Psoas muscle (tissue), 8 donors: ENCODE measurements at places on chromosomes 16 and 17. TPM values are rescaled to one million over a fixed set of nuclear protein-coding genes. Genes with fewer than 3 reads are reported as not detected.

DNA sequence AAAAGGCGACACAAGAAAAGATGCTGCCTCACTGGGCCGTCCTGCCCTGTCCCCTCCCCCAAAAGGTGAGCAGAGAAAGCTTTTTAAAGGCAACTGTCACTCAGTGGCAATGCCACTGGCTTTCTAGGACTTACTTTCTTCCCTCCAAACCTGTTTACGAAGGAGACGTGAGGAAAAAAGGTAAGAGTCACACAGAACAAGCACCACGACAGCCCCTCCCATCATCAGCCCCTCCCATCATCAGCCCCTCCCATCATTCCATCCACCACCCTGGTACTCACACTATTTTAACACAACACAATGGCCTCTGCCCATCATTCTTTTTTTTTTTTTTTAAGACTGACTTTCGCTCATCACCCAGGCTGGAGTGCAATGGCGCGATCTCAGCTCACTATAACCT, 77.1 kb downstream of the NXN start:
- H3K4me1 ChIP-seq, result peaks cover 26% of the 10 kb centered on the region
- H3K27me3 ChIP-seq, result no peaks in the 10 kb centered on the region
- H3K4me3 ChIP-seq, result peak overlapping the region; percentile 63
- DNase-seq, result no peak
- H3K27ac ChIP-seq, result peak overlapping the region; percentile 98

GRCh38 chr16:2194852-2195321, 1.5 kb downstream of the CASKIN1 start:
- H3K4me1 ChIP-seq, result peaks cover 8% of the 10 kb centered on the region
- H3K4me3 ChIP-seq, result peak overlapping the region; percentile 55
- no peak overlapping the region for H3K27ac ChIP-seq
- no peak for DNase-seq
- peaks cover 20% of the 10 kb centered on the region for H3K27me3 ChIP-seq

DNA sequence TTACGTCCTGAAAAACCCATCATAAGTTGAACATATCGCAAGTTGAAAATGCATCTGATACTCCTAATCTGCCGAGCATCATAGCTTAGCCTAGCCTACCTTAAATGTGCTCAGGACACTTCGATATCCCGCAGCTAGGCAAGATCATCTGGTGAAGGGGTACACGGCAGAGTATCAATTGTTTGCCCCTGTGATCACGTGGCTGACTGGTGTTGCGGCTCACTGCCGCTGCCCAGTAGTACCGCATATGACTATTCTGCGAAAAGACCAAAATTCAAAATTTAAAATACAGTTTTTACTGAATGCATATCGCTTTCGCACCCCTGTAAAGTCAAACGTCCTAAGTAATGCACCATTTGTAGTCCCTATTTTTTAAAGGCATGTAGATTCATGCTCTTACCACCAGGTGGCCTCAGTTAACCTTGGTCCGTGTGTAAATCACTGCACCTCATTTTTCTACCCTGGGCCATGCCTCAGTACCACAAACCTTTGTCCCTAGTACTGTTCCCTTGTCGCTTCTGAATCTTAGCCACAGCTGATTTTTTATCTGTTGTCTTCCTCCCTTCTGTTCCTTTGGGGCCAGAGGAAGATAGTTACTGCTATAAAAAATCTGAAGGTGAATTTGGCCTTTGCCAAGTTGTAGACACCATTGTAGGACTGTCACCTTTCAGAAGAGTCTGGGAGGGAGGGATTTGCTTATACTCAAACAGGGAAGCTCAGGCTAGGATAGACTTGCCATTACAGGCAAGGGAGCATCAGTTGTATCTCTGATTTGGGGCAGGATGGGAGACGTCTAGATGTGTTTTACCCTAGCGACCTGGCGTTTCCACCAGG, 34.4 kb downstream of the WWP2 start:
- no peak overlapping the region for H3K27ac ChIP-seq
- no peak for DNase-seq
- H3K27me3 ChIP-seq, result no peaks in the 10 kb centered on the region
- peaks cover 22% of the 10 kb centered on the region for H3K36me3 ChIP-seq
- H3K4me1 ChIP-seq, result no peaks in the 10 kb centered on the region

GRCh38 chr17:28484296-28484695, 10.9 kb downstream of the SLC13A2 start:
- no peak overlapping the region for H3K27ac ChIP-seq
- no peaks in the 10 kb centered on the region for H3K4me1 ChIP-seq
- H3K27me3 ChIP-seq, result peaks cover 7% of the 10 kb centered on the region
- H3K36me3 ChIP-seq, result no peaks in the 10 kb centered on the region
- no peak for DNase-seq
- H3K4me3 ChIP-seq, result no peak overlapping the region

- no peaks in the 10 kb centered on the region for H3K27me3 ChIP-seq
- H3K27ac ChIP-seq, result no peak overlapping the region
- no peak for DNase-seq
- H3K4me3 ChIP-seq, result no peak overlapping the region
Measured at GRCh38 chr17:27608328-27609230, 22.4 kb upstream of the LGALS9 start.

DNA sequence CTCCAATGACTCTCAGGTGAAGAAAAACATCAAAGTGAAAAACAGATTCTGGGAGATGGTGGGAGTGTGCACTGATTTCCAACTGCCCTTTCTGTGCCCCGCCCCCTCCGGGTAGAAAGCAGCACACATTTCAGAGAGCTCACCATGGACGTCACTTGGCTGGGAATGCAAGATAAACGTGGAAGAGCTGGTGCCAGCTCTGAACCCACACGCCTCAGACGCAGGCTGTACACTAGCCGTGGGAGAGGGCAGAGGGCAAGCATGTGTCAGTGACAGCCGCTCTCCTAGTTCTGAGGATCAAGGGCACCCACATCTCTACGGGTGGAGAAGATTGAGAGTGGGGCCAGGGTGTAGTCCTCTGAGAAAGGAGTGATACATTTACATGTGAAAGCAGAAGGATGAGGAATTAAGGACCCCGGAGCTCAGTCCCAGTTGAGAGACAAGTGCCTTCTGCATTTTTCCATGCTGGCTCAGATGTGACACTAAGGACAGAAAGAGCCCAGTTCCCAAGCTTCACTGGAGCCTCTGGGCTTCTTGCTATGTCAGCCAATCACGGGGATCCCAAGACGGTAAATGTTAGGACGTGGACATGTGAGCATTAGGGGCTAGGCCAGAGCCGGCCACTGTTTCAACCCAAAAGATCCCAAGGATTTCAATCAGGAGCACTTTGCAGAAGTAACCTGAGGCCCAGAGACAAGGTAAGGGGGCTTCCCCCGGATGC, 101.3 kb downstream of the ZFHX3 start:
- H3K4me1 ChIP-seq, result peaks cover 34% of the 10 kb centered on the region
- H3K27ac ChIP-seq, result peak overlapping the region; percentile 76
- DNase-seq, result no peak
- H3K36me3 ChIP-seq, result no peaks in the 10 kb centered on the region
- no peaks in the 10 kb centered on the region for H3K27me3 ChIP-seq
- no peak overlapping the region for H3K4me3 ChIP-seq

DNA sequence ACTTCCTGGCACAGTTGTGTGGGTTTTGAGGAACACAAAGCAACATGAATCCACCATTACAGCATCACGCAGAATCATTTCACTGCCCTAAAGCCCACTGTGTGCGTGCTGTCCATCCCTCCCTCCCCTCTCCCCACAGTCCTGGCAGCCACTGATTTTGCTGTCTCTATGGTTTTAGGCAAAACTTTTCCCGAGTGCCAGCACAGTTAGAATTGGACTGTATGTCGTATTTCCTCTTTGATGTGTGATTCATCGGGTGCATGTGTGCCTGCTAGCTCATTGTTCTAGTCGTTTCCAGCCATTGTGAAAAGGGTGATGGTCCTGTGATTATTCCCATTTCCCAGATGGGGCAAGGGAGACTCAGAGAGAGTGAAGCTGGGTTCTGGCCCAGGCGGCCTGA, 12.7 kb downstream of the KLHL36 start:
- no peak for DNase-seq
- no peaks in the 10 kb centered on the region for H3K4me1 ChIP-seq
- no peak overlapping the region for H3K27ac ChIP-seq
- no peaks in the 10 kb centered on the region for H3K27me3 ChIP-seq
- no peak overlapping the region for H3K4me3 ChIP-seq

GRCh38 chr17:40170325-40170724, 6.9 kb upstream of the RAPGEFL1 start:
- no peak overlapping the region for H3K27ac ChIP-seq
- H3K27me3 ChIP-seq, result no peaks in the 10 kb centered on the region
- no peaks in the 10 kb centered on the region for H3K4me1 ChIP-seq
- peaks cover 100% of the 10 kb centered on the region for H3K36me3 ChIP-seq
- DNase-seq, result no peak

DNA sequence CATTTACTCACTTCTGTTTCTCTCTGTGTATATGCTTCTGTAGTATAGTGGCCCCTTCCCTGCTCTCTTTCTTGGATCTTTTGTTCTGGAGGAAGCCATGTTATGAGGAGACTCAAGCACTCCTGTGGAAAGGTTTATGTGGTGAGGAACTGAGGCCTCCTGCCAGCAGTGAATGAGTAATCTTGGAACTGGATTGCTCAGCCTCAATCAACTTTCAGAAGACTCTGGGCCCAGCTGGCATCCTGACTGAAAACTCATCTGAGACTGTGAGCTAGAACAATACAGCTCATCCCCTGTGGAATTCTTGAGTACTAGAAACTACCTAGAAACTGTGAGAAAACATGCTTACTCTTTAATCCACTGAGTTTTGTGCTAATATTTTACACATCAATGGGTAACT, 133.1 kb upstream of the ZKSCAN2 start:
- H3K4me1 ChIP-seq, result no peaks in the 10 kb centered on the region
- no peak overlapping the region for H3K27ac ChIP-seq
- H3K36me3 ChIP-seq, result no peaks in the 10 kb centered on the region
- no peak overlapping the region for H3K4me3 ChIP-seq
- H3K27me3 ChIP-seq, result no peaks in the 10 kb centered on the region
- no peak for DNase-seq

DNA sequence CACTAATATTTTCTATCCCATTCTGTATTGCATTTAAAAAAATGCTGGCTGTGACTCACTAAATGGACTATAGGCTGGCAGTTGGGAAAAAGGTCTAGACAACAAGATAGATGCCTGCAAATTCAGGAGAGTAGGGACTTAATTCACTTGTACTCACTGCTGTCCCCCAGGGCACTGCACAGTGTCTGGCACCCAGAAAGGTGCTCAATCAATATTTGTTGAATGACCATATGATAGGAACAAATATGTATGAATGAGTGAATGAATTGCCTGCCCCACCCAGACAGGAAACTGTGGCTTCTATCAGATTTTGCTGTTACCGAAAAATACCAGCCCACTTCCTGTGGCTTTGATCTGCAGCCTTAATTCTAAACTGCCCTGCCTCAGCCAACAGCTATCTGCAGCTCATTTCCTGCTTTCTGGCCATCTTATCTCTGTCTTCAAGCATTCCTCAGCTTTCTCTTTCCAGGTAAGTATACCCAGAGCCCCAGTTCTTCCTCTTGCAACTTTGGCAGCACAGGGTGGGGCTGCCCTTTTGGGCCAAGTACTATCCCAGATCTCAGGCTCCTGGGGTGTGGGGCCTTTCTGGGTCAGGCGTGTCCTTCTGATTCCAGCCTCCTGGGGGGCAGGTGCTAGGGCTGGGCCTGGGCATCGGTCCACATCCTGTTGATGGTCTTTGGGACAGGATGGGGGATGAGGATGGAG, 15.3 kb upstream of the TNS4 start:
- no peaks in the 10 kb centered on the region for H3K36me3 ChIP-seq
- no peak overlapping the region for H3K4me3 ChIP-seq
- no peak overlapping the region for H3K27ac ChIP-seq
- peaks cover 4% of the 10 kb centered on the region for H3K4me1 ChIP-seq
- DNase-seq, result no peak
- H3K27me3 ChIP-seq, result no peaks in the 10 kb centered on the region

GRCh38 chr16:70737377-70738082, 51.7 kb upstream of the MTSS2 start:
- peak; percentile 81 for DNase-seq
- H3K27me3 ChIP-seq, result no peaks in the 10 kb centered on the region
- peak overlapping the region; percentile 98 for H3K27ac ChIP-seq
- peak overlapping the region; percentile 22 for H3K4me3 ChIP-seq
- peaks cover 2% of the 10 kb centered on the region for H3K36me3 ChIP-seq

DNA sequence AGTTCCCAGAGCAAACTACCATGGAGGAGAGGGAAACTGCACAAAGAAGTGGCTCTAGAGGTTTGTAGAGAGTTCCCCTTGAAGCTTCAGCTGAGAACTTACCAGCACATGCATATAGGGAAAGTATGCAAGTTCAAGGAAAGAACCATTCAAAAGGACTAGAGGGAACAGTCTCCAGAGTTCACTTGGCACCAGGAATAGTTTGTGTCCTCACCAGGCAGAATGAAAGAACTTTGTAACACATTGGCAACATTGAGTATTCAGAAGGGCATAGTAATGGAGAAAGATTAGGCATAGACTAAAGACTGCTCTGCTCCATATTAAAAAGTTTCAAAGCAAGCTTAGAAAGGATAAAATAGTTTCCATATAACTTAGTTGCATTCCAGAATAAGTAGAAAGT, 155.4 kb upstream of the TOM1L1 start:
- H3K4me1 ChIP-seq, result no peaks in the 10 kb centered on the region
- H3K4me3 ChIP-seq, result no peak overlapping the region
- H3K36me3 ChIP-seq, result no peaks in the 10 kb centered on the region
- no peak overlapping the region for H3K27ac ChIP-seq
- H3K27me3 ChIP-seq, result no peaks in the 10 kb centered on the region

Gene SMIM36
- total RNA-seq, result not detected

Gene KRT28
- not detected for total RNA-seq

Gene SNRNP25
- 49.3 TPM for total RNA-seq

Gene TMEM98
- 1.4 TPM for total RNA-seq

Gene GSG1L
- not detected for total RNA-seq

Gene CCL18
- total RNA-seq, result 11.9 TPM
